Hepatocyte (in vitro differentiated cells): ENCODE measurements at places on chromosomes 3 and 15.

- DNase-seq, result no peak
Measured at GRCh38 chr3:32707026-32707370, 22.0 kb downstream of the CNOT10 start.

DNA sequence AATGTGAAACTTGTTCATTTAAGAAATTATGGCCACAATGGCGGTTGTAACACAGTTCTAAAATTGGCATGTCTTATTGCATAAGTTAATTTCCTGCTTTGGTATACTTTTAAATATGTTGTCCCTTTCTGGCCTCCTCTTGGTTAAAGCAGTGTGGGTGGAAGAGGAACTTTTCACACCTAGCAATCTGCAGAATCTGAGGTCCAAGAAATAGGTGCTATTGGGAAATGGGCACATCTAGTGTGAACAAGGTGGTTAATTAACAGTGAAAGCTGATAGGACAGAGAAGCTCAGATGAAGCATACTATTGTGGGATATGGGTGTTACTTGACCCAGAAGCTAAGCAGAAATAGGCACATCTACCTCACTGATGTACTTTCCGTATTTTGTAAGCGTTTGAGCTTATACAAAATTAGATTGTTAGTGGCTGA lies 10.6 kb downstream of the CMC1 start:
- no peak for DNase-seq

GRCh38 chr3:127206154-127206553 lies 13.2 kb downstream of the PRR23E start:
- DNase-seq, result no peak

DNA sequence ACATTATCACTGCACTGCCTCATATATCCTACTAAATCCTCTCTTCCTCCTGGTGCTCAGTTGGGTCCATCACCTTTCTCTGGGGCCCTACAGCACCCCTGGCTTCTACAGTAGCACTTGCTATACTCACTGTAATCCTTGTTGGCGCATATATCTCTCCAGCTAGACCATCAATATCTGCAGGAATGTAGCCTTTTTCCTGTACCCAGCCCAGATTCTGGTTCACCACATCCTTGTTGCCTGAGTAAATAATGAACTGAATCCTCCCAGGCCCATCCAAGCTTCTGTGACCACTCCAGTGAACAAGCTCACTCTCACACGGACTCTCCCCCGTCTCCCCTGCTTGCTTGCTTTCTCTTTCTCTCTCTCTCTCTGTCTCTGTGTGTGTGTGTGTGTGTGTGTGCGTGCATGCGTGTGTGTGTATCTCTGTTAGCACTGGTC lies 62.5 kb upstream of the LIPC start:
- no peak for DNase-seq
